ENCODE measurements at places on chromosomes 1 and 21. TPM values are rescaled to one million over a fixed set of nuclear protein-coding genes. Genes with fewer than 3 reads are reported as not detected.

DNA sequence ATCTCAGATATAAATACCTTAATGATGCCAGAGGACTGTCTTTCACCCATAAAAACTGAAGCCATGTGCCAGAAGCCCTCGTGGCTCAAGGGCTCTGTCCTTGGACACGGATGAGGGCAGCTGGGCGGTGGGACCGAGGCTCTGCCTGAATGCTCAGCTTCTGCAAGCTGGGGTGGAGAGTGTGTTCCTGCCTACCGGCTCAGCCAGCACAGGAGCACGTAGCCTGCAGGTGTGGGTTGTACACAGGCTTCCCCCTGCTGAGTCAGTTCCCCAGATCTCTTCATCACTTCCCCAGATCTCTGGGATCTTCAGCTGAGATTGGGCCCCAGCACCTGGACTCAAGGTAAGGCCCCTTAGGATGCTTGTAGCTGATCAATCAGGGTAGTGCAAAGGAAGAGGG is 15.4 kb downstream of the KCNJ15 start:
- DNase-seq = no peak

- DNase-seq = no peak
Observed at GRCh38 chr1:179034720-179035119, 9.0 kb downstream of the FAM20B start.

- DNase-seq = no peak
Observed at GRCh38 chr1:152071123-152071522, 17.7 kb downstream of the TCHHL1 start.

MT1HL1 gene
- not detected for polyA plus RNA-seq

TTLL7 gene
- polyA plus RNA-seq = 6.3 TPM

All from renal cortex interstitium (tissue), 15 donors.